ENCODE measurements at places on chromosomes 4 and X.

DNA sequence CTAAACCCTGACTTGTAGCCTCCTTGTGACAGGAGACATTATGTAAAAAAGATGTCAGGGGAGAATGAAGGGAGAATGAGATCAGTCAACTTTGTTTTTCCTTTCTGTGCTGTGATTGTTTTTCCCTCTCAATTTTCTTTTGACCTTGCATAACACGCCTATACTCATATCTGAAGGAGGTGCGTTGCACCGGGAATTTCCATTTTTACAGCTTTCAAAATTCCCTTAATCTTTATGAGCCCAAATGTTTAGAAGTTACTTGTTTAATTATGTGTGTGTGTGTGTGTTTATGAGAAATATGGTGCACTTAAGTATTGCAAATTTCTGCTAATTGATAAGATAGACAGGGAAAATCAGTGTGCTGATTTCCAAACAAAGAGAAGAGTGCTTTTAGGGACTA lies 21.6 kb downstream of the SYNPO2 start:
- no peak for DNase-seq

GRCh38 chr4:141658309-141658708 lies 21.9 kb downstream of the IL15 start:
- DNase-seq: no peak

DNA sequence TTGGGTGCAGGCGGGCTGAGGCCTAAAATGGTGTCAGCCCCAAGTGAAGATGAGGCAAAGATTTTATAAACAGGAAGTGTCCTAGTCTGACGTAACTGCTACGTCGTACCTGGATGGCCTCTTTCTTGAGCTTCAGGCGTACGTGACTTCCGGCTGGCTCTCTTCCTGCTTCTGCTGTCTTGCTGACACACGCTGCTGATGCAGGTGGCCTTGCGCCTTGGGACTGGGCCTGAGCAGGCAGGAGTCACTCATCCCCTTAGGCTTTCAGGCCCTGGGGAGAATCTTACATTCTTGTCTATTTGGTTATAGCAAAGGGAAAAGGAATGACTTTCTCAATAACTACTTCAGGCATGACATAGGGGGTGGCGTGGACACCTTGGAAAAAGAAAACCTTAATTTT lies 20.1 kb upstream of the ABRAXAS1 start:
- peak; percentile 37 for DNase-seq

GRCh38 chrX:10077425-10078188 lies 79.2 kb upstream of the CLCN4 start:
- DNase-seq: peak; percentile 54

- DNase-seq: no peak
These were observed 6.4 kb downstream of the ACE2 start for GRCh38 chrX:15594371-15594770.

DNA sequence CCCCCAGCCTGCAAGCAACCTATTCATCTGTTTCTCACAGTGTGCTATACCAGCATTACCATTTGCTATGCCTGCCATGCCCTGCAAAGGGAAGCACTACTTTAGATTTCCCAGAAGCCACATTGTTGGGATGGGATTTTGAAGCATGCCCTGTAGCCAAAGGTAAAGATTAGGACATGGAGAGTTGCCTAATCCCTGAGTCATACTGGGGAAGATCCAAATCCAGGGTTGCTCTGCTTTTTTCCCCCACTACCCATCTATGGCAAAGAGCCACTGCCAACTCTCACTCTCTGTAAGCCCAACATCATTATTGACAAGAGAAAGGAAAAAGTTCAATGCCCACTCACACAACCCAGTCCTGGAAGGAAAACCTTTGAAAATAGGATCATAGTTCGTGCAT lies 36.7 kb upstream of the TMEM164 start:
- no peak for DNase-seq

DNA sequence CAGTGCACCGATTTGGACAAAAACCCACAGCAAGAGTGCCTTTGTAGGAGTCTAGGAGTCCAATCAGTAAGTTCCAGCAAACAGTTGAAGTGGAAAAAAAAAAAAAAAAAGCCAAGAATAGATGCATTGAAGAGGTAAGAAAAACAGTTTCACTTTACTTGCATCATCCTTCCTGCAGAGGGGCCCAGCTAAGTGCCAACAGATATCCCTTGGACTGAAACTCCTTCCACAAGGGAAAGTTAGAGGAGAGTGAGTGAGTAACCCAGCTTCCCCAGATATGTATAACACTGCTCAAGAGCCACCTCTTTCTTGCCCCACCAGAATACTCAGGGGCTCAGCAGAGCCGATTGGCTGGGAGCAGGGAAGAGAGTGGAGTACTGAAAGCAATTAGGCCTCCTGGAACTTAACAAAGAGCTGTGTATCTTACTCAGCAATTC lies 617.7 kb upstream of the SMIM31 start:
- no peak for DNase-seq

DNA sequence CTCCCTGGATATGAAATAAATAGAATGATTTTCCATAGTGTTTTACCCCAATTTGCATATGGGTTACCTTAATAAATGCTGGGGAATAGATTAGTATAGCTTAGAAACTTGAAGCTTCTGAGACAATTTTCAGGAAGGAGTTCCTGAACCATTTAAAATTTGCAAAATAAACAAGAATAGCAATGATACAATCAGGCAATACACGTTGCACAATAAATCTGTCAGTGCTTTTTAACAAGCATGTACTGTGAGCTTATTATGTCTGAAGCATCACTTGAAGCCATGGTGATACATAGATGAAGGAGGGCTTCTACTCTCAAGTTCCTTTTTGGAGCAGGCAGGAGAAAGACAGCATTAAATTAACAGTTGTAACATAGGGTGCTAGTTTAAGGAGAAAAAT lies 84.2 kb upstream of the WDFY3 start:
- DNase-seq: no peak

DNA sequence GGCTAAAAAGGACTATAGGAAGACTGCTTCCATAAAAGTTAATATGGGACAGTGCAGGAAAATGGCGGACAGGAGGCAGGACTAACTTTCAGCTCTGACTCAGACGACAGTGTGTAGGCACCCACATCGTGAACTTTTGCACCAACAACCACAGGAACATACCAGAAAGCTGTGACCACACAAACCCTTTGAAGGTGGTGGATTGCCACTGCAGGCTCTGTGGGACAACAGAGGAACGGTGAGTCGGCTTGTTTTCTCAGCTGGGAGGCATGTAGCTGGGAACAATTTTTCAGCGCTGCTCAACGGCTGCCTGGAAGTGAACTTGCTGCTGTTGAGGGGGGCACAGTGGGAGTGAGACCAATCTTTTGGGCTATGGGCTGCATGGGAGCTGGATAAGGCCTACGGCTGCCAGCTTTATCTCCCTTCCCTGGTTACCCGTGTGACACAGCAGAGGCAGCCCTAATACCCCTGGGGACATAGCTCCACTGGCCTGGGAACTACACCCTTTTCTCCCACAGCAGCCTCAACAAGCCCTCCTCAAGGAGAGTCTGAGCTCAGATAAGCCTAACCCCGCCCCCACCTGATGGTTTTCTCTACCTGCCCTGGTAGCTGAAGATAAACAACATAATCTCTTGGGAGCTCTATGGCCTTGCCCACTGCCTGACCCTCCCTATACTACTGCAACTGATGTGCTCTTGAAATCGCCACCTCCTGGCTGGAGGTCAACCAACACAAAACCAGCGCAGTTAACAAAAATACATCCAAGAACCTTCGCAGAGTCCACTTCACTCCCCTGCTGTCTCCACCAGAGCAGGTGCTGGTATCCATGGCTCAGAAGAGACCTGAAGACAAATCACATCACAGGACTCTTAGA lies 1537.0 kb downstream of the C4orf33 start:
- DNase-seq: no peak

DNA sequence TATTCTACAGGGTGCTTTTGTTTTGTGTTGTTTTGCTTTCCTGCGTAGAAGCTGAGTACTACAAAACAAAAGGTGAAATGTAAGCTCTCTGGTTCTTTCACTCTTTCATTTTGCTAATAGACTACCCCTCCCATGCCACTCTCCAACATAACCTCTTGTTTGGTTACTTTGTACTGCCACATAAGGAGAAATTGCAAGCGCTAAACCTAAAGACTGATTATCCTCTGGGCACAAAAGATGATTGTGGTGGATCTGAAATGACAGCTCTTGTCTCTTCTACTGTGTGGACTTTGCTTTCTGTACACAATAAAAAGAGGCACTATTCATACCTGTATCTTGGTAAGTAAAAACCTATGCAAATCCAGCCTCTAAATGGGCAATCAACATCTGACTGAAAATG lies 5.3 kb downstream of the MBNL3 start:
- no peak for DNase-seq

DNA sequence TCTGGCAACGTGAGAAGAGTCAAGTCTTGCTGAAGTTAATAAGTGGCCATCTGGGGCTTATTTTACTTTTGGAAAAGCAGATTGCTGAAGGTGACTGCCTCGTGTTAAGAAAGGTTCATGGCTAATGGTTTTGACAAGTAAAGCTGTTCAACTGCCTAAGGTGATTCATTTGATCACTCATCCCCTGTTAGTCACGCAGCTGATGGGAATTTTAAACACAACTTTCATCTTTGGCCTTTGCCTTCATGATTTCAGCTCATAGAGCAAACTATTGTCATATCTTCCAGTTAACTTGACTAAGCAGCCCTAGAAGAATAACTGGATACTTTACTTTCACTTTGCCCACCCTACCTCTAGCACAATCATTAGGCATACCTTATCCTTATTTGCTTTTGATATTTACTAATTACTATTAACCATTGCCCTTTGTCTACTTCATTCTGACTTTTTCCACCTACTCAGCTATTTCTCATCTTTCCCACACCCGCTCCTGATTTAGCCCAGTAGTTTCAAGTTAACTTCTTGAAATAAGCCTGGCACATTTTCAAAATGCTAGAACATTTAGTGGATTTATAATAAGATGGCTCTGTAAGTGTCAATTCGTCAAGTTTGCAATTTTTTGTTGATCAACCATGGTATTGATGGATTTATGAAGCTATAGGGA lies 170.6 kb upstream of the S100G start:
- no peak for DNase-seq

DNA sequence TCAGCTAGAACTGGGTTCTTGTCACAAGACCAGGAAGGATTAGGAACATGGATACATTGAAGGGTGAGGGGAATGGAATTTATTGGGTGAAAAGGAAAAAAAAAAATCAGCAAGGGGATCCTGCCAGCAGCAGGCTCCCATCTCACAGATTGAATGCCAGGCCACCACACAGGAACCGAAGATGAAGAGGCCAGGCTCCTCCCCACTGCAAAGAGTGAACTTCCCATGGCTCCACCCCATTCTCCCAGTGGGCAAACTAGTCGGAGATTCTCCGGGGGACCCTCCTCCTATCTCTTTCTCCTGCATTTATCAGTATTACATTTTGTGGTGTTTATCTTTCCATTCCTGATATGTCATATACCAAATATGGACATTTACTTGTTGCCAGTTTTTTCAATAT lies 46.0 kb upstream of the MAGED1 start:
- no peak for DNase-seq

DNA sequence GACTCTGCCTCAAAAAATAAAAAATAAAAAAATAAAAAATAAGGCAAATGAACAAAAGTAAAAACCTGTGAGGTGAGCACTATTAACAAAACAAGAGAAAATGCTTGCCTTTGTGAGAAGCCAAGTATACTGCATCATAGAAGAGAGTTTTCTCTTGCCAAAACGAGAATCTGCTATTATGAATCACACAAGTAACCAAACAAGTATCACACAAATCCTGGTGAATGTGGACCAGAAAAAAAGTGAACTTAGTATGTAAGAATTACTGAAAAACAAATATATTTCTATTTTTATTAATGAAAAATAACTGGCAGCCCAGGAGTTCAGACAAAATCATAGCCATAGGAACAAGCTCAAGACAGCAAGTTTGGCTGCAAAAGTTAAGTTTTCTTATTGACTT lies 193.5 kb downstream of the PDGFC start:
- DNase-seq: no peak

GRCh38 chr4:157558016-157558415 lies 337.5 kb downstream of the GRIA2 start:
- no peak for DNase-seq

DNA sequence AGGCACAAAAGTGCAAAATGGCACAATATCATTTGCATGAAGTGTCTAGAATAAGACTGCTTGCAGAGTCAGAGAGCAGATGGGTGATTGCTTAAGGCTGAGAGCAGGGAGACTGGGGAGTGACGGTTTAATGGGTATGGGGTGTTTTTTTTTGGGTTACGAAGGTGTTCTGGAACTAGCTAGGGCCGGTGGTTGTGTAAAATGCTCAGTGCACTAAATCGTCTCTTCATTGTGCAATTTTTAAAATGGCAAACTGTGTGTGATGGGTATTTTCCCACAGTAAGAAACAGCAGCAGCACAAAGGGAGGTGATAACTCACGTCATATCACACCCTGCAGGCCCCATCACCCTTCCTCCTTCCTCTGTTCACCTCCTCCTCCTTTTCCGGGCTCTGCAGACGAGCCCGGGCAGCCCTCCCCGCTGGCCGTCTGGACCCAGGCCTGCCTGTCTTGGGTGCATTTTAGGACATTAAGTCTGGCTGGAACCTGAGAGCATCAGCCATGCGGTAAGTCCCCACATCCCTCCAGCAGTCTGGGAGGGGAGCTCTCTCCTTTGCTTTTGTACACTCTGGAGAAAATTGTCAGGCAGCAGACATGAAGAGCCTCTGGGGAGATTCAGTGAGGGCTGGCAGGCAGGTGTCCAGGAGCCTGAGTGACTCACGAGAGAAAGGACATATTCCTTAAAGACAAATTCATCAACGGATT lies 42.7 kb downstream of the ASMT start:
- DNase-seq: peak; percentile 33

- no peak for DNase-seq
These were observed 9.5 kb downstream of the FRMD7 start for GRCh38 chrX:132118358-132118757.

DNA sequence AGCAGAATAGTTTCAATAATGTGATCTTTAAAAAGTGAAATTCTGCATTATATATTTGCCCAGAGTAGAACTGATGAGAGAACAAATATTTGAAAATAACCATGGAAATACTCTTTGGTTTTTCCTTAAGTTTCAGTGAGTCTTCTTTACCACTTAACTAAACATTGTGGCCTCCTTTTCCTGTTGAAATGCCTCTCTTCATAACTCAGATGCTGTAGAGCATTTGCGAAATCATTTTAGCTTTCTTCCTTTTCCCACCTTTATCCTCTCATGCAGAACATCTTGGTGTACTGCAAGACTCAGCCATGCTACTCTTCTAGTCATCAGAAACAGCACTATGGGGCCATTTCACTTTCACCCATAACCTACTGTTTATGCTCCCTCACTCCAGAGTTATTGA lies 48.2 kb downstream of the CASK start:
- DNase-seq: no peak

DNA sequence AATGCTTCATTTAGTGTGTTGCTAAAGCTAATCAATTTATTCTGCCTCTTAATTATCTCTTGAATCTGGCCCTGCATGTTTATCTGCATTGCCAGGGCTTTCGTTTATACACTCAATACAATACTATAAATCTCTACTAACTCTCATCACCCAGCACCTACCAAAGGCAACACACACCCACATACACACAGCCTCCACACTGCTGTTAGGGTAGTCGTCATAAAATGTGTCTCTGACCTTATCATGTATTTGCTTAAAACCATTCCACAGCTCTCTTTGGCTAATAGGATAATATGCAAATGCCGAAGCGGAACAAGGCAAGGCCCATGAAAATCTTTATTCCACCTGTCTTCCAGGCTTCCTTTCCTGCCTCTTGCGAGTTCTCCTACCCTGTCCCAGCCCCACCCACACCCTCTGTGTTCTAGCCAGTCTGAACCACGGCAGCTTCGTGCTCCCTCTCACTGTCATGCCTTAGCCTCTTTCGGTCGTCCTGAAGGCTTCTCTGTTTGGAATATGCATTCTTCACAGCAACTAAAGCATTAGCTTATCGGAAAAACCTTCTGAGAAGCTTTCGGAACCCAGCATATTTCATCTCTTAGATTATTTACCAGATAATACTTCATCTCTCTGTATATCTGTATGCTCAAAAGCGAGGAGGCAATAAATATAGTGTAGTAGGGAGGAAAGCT lies 333.5 kb downstream of the TENM3 start:
- no peak for DNase-seq
